Chondrocyte (in vitro differentiated cells): ENCODE measurements at places on chromosomes 5 and 9.

DNA sequence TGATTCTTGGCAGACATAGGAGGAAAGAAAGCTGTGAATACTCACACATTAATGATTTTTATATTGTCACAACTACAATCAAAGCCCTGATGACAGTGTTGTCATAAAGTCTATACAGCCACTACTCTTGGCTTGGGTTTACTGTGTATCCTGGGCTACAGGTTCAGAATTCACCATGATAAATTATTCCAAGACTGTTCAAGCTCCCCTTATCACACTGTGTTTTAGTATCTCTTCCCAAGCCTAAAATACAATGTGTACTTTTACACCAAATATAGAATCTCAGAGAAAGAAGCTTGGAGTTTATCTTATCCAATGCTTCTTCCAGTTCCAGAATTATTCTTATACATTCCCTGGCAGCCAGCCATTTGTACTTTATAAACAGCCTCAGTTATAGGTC lies 127.7 kb upstream of the PPP1R2B start:
- H3K4me1 ChIP-seq: peaks cover 3% of the 10 kb centered on the region
- DNase-seq: no peak

- peaks cover 4% of the 10 kb centered on the region for H3K27me3 ChIP-seq
- H3K4me3 ChIP-seq: no peak overlapping the region
- DNase-seq: no peak
- H3K27ac ChIP-seq: no peak overlapping the region
These were observed 304.0 kb downstream of the TLR4 start for GRCh38 chr9:118008246-118008645.

- no peaks in the 10 kb centered on the region for H3K4me1 ChIP-seq
- H3K4me3 ChIP-seq: no peak overlapping the region
- H3K27ac ChIP-seq: no peak overlapping the region
These were observed 187.6 kb downstream of the PARP8 start for GRCh38 chr5:50854082-50854481.

- no peak for DNase-seq
- no peak overlapping the region for H3K27ac ChIP-seq
- H3K36me3 ChIP-seq: no peaks in the 10 kb centered on the region
These were observed 101.0 kb downstream of the PIP5K1B start for GRCh38 chr9:68805890-68806517.

DNA sequence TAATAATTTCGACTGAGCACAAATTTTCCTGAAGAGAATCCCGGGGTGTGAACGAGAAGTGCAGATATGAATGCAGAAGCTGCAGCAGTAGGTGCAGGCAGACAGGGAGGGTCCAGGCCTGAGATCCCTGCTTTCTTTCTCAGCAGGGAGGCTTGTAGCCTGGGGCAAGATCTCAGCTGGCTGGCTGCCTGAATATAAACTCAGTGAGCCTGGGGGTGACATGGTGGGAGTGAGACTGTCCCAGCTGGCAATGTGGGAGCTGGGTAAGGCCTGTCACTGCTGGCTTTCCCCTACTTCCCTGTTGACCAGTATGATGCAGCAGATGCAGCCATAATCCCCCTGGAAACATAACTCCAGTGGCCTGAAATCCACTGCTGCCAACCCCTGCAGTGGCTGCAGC lies 325.2 kb downstream of the CETN3 start:
- no peak overlapping the region for H3K4me3 ChIP-seq
- H3K36me3 ChIP-seq: peaks cover 22% of the 10 kb centered on the region
- DNase-seq: no peak
